ENCODE measurements at places on chromosomes 11 and 22. TPM values are rescaled to one million over a fixed set of nuclear protein-coding genes. Genes with fewer than 3 reads are reported as not detected.

- H3K27me3 ChIP-seq = no peaks in the 10 kb centered on the region
- H3K4me3 ChIP-seq = no peak overlapping the region
- no peak overlapping the region for H3K27ac ChIP-seq
- no peak for DNase-seq
- H3K36me3 ChIP-seq = no peaks in the 10 kb centered on the region
- H3K4me1 ChIP-seq = no peaks in the 10 kb centered on the region
These were observed 94.5 kb downstream of the JRKL start for GRCh38 chr11:96484361-96484760.

GRCh38 chr11:62459080-62459479, 40.2 kb downstream of the SCGB1A1 start:
- DNase-seq = no peak
- H3K4me1 ChIP-seq = no peaks in the 10 kb centered on the region
- peak overlapping the region; percentile 43 for H3K27ac ChIP-seq
- H3K27me3 ChIP-seq = no peaks in the 10 kb centered on the region
- H3K4me3 ChIP-seq = no peak overlapping the region

GRCh38 chr11:14374922-14375830, 16.2 kb upstream of the RRAS2 start:
- no peak overlapping the region for H3K4me3 ChIP-seq
- H3K27ac ChIP-seq = no peak overlapping the region
- no peaks in the 10 kb centered on the region for H3K36me3 ChIP-seq
- DNase-seq = no peak
- H3K4me1 ChIP-seq = peaks cover 17% of the 10 kb centered on the region

- H3K4me3 ChIP-seq = no peak overlapping the region
- H3K27me3 ChIP-seq = no peaks in the 10 kb centered on the region
- H3K36me3 ChIP-seq = no peaks in the 10 kb centered on the region
- no peak overlapping the region for H3K27ac ChIP-seq
These were observed 154.7 kb downstream of the BLID start for GRCh38 chr11:121961321-121961801.

- no peaks in the 10 kb centered on the region for H3K36me3 ChIP-seq
- peak overlapping the region; percentile 51 for H3K4me3 ChIP-seq
- no peaks in the 10 kb centered on the region for H3K27me3 ChIP-seq
- DNase-seq = peak; percentile 65
- peaks cover 9% of the 10 kb centered on the region for H3K4me1 ChIP-seq
- H3K27ac ChIP-seq = no peak overlapping the region
These were observed 19.8 kb upstream of the PLET1 start for GRCh38 chr11:112280268-112281126.

- no peak overlapping the region for H3K4me3 ChIP-seq
- no peaks in the 10 kb centered on the region for H3K36me3 ChIP-seq
- peak; percentile 95 for DNase-seq
- no peaks in the 10 kb centered on the region for H3K27me3 ChIP-seq
- peak overlapping the region; percentile 37 for H3K27ac ChIP-seq
These were observed 27.1 kb downstream of the ARAP1 start for GRCh38 chr11:72724851-72725723.

GRCh38 chr11:46421257-46421880, 29.8 kb upstream of the CHRM4 start:
- H3K4me3 ChIP-seq = no peak overlapping the region
- H3K27me3 ChIP-seq = no peaks in the 10 kb centered on the region

DNA sequence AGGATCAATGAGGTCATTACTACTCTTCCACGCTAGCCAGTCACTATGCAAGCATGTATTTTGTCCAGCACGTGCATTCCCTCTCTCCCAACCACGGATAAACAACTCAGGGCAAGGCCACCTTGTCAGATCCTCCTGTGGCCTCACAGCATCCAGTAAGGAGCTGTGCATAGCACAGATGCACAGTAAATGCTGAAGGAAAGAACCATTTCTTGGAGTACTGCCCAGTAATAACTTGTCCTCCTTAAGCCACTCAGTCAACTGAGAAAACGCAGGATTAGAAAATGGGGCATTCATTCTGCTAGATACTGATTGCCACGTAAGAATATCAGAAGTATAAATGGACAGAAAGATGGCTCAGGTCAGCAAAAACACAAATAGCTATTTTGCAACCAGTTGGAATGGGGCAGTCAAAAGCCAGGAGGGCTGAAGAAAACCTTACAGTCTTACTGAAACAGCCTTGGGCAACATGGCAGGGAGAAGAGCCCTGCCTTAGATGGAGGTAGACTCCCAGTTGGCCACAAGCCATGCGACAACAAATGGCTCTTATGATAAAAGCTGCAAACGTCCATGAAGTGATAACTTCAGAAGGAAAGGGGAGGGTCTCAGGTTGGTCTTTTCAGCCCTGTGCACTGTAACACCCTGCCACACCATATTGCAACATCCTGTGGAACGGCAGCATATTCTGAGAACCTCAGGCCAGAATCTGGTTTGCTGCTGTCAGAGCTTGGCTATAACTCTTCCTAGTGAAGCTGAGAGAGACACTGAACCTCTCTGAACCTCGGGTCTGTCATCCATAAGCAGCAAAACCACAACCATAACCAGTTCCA, 23.0 kb downstream of the PC start:
- no peak for DNase-seq
- no peaks in the 10 kb centered on the region for H3K27me3 ChIP-seq
- H3K4me3 ChIP-seq = no peak overlapping the region
- no peaks in the 10 kb centered on the region for H3K36me3 ChIP-seq
- H3K4me1 ChIP-seq = no peaks in the 10 kb centered on the region
- no peak overlapping the region for H3K27ac ChIP-seq

DNA sequence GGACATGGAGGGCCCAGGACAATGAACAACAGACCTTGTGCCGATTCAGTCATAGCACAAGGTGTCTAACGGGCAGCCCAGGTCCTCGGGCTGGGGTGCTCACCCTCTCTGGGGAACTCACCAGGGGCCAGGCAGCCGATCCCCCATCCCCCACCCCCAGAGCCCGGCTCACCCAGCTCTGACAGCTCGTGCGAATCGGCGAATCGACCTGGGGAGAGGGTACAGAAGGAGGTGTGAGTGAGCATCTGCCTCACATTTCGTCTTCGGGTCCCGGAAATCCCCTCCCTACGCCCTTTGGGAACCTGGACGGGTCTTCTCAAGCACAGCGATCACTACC, 423 bp downstream of the PEX16 start:
- peak overlapping the region; percentile 92 for H3K4me3 ChIP-seq
- H3K27me3 ChIP-seq = peaks cover 8% of the 10 kb centered on the region
- peak overlapping the region; percentile 87 for H3K27ac ChIP-seq
- peaks cover 42% of the 10 kb centered on the region for H3K36me3 ChIP-seq

- peaks cover 42% of the 10 kb centered on the region for H3K4me1 ChIP-seq
- no peak for DNase-seq
- H3K27ac ChIP-seq = no peak overlapping the region
- H3K27me3 ChIP-seq = no peaks in the 10 kb centered on the region
- peak overlapping the region; percentile 74 for H3K4me3 ChIP-seq
These were observed 2.1 kb downstream of the FNBP4 start for GRCh38 chr11:47765086-47765485.

DNA sequence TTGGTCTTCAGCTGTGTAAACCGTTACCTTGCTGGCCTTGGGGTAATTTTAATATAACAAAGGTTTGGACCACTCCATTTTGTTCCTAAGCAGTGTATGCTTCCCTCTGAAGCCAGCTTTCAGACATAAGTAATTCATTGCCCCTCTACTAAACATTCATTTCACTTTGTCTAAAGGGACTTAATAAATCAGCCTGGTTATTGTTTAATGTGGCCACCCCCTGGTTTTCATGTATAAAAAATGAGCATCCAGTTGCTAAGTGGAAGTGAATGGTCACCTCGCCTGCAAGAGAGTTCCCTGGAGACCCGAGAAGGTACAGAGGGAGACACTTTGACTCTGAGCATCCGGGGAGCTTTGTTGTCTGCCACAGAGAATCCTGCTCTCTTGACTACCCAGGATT, 3.9 kb downstream of the ABTB2 start:
- no peak overlapping the region for H3K27ac ChIP-seq
- DNase-seq = no peak
- H3K4me3 ChIP-seq = no peak overlapping the region
- H3K27me3 ChIP-seq = peaks cover 11% of the 10 kb centered on the region
- H3K4me1 ChIP-seq = peaks cover 43% of the 10 kb centered on the region

DNA sequence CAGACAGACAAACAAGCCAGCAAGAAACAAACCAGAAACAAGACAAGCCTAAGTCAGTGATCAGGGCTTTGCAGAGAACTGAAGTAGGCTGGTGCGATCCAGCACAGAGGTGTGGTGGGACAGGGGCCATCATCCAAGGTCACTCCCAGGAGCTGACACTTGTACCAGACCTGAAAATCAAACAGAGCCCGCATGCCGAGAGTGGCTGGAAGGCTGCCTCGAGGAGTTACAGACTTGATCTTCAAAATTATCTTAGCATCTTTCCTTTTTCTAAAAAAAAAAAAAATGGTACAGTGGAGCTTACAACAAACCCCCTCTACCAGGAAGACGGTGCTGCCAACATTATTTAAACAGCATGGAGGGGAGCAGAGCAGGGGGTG, 8.8 kb upstream of the SCUBE1 start:
- no peaks in the 10 kb centered on the region for H3K36me3 ChIP-seq
- no peak for DNase-seq
- H3K4me3 ChIP-seq = no peak overlapping the region
- no peak overlapping the region for H3K27ac ChIP-seq
- H3K4me1 ChIP-seq = no peaks in the 10 kb centered on the region

GRCh38 chr11:12403122-12403996, 26.0 kb downstream of the PARVA start:
- peaks cover 25% of the 10 kb centered on the region for H3K4me1 ChIP-seq
- no peak for DNase-seq
- H3K27me3 ChIP-seq = no peaks in the 10 kb centered on the region
- no peak overlapping the region for H3K4me3 ChIP-seq
- H3K36me3 ChIP-seq = no peaks in the 10 kb centered on the region
- H3K27ac ChIP-seq = no peak overlapping the region

The NAALAD2 gene
- total RNA-seq = 3.3 TPM

The SLC22A25 gene
- not detected for total RNA-seq

The SNU13 gene
- 51.6 TPM for total RNA-seq

The CRYBA4 gene
- total RNA-seq = not detected

All from stomach (tissue), 19 donors.